ENCODE measurements at places on chromosomes 11 and 22. TPM values are rescaled to one million over a fixed set of nuclear protein-coding genes. Genes with fewer than 3 reads are reported as not detected.

DNA sequence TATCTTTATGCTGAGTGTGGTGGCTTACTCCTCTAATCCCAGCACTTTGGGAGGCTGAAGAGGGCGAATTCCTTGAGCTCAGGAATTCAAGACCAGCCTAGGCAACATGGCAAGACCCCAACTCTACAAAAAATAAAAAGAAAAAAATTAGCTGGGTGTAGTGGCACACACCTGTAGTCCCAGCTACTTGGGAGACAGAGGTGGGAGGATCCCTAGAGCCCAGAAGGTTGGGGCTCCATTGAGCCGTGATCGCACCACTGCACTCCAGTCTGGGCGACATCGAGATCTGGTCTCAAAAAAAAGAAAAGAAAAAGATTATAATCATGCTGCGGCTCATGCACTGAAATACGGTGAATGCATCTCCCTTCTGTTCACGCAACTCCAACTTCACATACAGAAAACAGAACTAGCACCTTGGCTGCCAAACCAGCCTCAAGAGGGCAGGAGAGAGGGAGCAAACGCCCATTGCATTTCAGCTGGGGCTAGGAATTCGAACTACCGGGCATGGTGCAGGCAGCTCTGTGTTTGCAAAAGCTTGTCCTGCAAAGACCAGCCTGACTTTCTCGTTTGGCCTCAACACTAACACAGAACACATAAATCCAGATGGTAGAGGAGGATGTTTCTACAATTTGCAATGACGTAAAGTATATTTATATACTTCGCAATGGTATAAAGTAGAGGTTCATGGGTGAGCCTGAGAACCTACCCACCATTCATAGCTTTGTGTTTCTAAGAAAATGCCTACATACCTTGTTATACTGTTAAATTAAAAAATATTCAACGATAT is 6.3 kb upstream of the SYNGR1 start:
- peak; percentile 71 for DNase-seq
- no peak overlapping the region for H3K27ac ChIP-seq
- H3K36me3 ChIP-seq, result no peaks in the 10 kb centered on the region
- peaks cover 35% of the 10 kb centered on the region for H3K27me3 ChIP-seq

GRCh38 chr22:50010676-50011446 is 1.7 kb downstream of the IL17REL start:
- H3K27me3 ChIP-seq, result peaks cover 11% of the 10 kb centered on the region
- peak; percentile 42 for DNase-seq
- H3K27ac ChIP-seq, result no peak overlapping the region

DNA sequence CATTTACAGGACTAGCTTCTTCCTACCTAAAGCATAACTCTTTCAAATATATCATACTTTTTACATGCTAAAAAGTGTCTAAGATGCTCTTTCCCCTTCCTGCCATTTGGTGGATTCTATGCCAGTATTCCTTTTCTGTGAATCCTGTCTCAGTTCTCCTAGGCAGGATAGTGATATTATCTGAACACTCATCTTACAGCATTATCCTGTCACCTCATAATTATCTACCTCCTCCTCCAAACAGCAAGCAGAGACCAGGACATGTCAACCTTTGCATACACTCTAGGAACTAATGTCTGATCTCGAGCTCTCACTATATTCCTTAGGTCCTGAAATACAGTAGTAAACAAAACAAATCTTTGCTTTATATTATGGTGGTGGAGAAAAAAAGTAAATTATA is 275.5 kb downstream of the FAM181B start:
- no peaks in the 10 kb centered on the region for H3K27me3 ChIP-seq
- no peaks in the 10 kb centered on the region for H3K36me3 ChIP-seq
- DNase-seq, result no peak
- H3K4me1 ChIP-seq, result no peaks in the 10 kb centered on the region

FGF19 gene
- total RNA-seq, result not detected

DNA sequence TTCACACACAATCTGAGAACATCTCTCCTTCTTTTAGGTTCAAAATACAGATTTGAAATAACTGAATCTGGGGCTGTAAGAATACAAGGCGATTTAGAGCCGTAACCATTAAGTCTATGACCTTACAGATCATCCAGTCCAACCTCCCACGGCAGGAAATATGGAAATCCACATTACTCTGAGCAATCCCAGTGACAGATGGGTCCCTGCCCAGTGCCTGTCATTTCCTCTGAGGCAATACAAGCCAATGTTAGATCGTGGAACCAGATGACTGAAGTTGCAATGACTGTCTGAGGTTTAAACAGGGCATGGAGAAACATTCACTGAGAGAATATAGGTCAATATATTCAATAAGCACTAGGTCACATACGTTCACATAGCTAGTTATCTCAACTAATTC is 77.4 kb upstream of the OR5AK2 start:
- DNase-seq, result no peak
- H3K27ac ChIP-seq, result no peak overlapping the region
- no peaks in the 10 kb centered on the region for H3K4me1 ChIP-seq
- H3K4me3 ChIP-seq, result no peak overlapping the region

DNA sequence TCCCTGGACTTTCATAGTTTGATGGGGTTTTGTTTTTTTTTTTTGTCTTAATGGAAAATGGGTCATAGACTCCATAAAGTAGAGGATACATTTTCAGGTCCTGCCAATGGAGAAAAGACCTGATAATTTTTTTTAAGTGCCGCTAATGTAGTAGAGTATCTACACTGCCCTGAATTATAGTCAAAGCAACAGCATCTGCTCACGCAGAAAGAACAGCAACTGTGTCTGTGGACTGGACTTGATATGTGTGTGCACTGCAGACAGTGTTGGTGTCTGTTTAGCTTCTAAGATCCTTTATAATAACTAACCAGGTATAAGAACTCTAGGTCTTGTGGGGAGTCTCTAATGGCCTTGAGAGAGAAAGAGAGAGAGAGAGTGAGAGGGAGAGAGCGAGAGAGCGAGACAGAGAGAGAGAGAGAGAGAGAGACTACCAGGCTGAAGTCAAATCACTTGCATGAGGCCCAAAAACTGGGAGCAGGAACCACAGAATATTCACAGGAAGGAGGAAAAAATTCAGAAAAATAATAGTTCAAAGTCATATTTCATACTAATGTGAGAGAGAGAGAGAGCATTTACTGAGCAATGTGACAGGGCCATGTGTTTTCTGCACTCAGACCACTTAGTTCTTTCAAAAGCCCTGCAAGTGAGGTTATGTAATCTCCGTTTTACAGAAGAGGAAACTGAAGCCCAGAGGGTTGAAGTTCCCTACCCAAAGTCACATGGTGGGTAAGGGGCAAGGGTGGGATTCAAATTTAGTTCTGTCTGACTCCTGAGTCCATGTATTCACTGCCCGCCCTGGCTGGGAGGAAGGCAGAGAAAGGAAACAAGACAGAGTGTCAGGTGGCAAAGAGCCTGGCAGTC is 8.6 kb upstream of the MIAT start:
- H3K27me3 ChIP-seq, result peaks cover 5% of the 10 kb centered on the region
- no peak for DNase-seq
- H3K36me3 ChIP-seq, result no peaks in the 10 kb centered on the region
- H3K4me1 ChIP-seq, result peaks cover 80% of the 10 kb centered on the region

KRTAP5-2 gene
- not detected for total RNA-seq

PRR5L gene
- 11.1 TPM for total RNA-seq

DNA sequence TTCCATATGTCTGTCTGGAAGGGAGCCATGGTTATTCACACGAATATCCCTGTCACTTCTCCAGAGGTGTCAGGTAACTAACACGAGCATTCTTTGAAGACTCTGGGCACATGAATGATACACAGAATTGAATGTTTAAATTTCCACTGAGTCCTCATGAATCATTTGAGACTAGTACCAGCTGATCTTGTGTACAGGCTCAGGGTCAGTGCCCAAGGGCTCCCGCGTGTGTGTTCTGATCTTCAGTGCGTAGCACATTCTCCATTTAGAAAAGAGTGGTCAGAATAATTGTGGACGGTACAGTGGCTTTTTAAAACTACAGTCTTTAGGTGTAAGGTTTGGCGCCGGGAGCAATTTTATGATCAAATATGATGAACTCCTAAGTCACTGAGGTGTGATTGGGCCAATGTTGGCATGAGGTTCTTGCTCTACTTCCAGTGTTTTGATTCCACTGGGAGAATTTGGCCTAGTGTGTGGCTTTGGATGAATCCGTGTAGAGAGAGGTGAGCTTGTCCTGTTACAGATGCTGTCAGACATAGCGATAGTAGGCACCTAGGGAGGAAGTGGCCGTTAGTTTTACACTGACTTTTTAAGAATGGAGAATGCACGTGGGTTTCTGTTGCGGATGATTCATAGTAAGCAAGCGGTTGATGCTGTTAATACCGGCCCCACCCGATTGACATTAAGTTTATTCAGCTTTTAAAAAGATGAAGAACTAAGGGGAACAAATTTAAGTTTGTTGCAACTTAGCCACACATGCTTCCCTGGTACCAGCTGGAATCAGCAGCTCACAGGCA is 22.2 kb downstream of the NUP50 start:
- H3K4me3 ChIP-seq, result no peak overlapping the region
- peaks cover 47% of the 10 kb centered on the region for H3K36me3 ChIP-seq
- no peak for DNase-seq
- H3K27ac ChIP-seq, result peak overlapping the region; percentile 64

DNA sequence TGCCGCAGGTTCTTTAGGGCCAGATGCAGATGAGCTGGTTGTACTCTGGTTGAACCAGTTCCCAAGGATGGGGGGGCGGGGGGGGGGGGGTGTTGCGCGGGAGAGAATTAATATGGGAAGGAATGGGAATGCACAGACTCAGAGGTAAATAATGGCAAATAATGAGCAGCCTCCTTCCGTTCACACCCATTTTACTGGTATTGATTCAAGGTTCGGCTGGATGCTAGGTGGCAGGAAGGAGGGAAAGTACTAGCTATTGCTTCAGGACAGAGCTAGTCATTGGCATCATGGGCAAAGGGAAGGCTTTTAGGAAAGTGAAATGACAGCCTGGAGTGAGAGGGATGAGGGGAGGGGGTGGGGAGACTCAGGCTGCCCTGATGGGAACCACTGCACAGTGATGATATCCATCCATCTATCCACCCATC is at the start of gene VSTM5:
VSTM5 (minus strand) TSS at position 25 of the 425 bp plus-strand sequence. CDS start 116 bp downstream, outside the sequence.
- H3K27me3 ChIP-seq, result peaks cover 19% of the 10 kb centered on the region
- H3K27ac ChIP-seq, result no peak within 1 kb of the TSS
- H3K36me3 ChIP-seq, result no peaks in the 10 kb centered on the region
- no peak within 1 kb of the TSS for H3K4me3 ChIP-seq

DMC1 gene
- 13.6 TPM for total RNA-seq

DNA sequence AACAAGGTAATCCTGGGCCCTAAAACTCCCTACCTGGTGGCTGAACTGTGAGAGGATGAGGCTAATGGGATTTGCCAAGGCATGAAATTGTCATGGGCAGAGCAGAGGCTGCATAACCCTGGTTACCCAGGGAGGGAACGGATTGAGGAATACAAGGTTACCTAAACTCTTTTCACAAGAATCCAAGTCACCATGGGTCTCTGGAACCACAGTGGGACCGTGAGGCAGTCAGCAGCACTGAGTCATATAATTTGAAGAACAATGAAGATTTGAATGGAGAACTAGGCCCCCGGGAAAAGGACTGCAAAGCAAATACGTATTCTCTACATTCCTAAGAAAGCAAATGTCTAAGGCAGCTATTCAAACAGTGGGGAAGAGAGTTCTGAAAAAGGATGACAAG is 19.8 kb downstream of the CAT start:
- H3K4me1 ChIP-seq, result no peaks in the 10 kb centered on the region
- H3K36me3 ChIP-seq, result peaks cover 23% of the 10 kb centered on the region
- no peak for DNase-seq
- H3K27me3 ChIP-seq, result no peaks in the 10 kb centered on the region

DNA sequence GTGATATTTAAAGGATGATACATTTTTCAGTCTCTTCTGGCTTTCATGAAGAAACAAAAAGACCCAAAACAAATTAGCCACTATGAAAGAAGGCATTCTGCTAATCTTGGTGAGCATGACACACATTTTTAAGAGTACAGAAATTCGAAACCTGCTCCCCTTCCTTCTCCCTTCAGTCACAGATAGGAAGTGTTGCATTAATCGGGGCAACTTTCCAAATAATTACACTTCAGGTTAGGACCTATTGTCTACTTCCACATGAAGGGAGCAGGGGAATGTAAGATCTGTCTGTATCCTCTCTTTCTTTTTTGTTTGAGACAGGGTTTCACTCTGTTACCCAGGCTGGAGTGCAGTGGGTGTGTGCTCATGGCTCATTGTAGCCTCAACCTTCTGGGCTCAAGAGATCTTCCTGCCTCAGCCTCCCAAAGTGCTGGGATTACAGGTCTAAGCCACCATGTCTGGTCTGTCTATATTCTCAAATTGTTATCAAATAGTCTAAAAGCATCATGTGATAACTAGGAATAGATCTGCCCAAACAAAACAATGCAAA is 45.8 kb downstream of the NCAM1 start:
- DNase-seq, result no peak
- H3K36me3 ChIP-seq, result no peaks in the 10 kb centered on the region
- H3K4me3 ChIP-seq, result no peak overlapping the region
- H3K27ac ChIP-seq, result no peak overlapping the region

TRIM66 gene
- 32.1 TPM for total RNA-seq

OR5B21 gene
- total RNA-seq, result 0.44 TPM

DNA sequence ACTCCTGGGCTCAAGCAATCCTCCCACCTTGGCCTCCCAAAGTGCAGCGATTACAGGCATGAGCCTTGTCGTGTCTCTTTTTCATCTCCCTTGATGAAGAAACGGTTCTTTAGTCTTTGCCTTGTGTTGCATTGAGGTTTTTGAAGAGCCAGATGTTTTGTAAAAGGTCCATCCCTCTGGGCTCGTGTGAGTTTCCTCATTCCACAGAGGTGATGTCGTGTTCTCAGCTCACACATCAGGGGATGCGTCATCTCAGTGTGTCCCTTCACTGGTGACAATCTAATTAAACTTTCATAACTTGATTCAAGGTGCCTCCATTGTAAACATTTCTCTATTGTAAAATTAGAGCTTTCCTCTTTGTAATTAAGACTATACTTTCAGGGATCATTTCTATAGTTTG is 29.7 kb upstream of the TEF start:
- H3K36me3 ChIP-seq, result peaks cover 12% of the 10 kb centered on the region
- no peak for DNase-seq
- H3K27me3 ChIP-seq, result no peaks in the 10 kb centered on the region
- H3K4me1 ChIP-seq, result no peaks in the 10 kb centered on the region
- no peak overlapping the region for H3K4me3 ChIP-seq

GRCh38 chr22:45434981-45435380 is 21.5 kb downstream of the RIBC2 start:
- H3K27ac ChIP-seq, result no peak overlapping the region
- H3K4me3 ChIP-seq, result no peak overlapping the region
- H3K36me3 ChIP-seq, result peaks cover 1% of the 10 kb centered on the region
- H3K4me1 ChIP-seq, result peaks cover 8% of the 10 kb centered on the region
- DNase-seq, result no peak

DNA sequence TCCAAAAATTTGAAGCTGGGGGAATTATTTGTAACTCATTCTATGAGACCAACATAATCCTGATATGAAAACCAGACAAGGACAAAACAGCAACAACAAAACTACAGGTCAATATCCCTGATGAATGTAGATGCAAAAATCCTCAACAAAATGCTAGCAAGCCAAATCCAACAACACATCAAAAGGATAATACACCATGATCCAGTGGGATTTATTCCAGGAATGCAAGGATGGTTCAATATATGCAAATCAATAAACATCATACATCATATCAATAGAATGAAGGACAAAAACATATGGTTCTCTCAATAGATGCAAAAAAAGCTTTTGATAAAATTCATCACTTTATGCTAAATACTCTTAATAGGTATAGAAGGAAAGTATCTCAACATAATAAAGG is 19.4 kb upstream of the USP2 start:
- peaks cover 42% of the 10 kb centered on the region for H3K27me3 ChIP-seq
- H3K4me1 ChIP-seq, result no peaks in the 10 kb centered on the region
- no peak overlapping the region for H3K27ac ChIP-seq
- H3K36me3 ChIP-seq, result peaks cover 2% of the 10 kb centered on the region
- no peak for DNase-seq

OSBPL5 gene
- 2.6 TPM for total RNA-seq
